ENCODE measurements at places on chromosomes 7 and 10. TPM values are rescaled to one million over a fixed set of nuclear protein-coding genes. Genes with fewer than 3 reads are reported as not detected.
A peak's percentile ranks its signal among the peaks of the same experiment; 100 is the strongest.

- no peak for DNase-seq
Observed at GRCh38 chr7:147406521-147407135, 1183.9 kb upstream of the C7orf33 start.

- DNase-seq = no peak
Observed at GRCh38 chr7:129853661-129854268, 99.0 kb downstream of the UBE2H start.

- no peak for DNase-seq
Observed at GRCh38 chr7:158416283-158416933, 171.2 kb downstream of the PTPRN2 start.

Gene CLDN15
- 11.4 TPM for total RNA-seq

Gene SLC13A4
- 2.0 TPM for total RNA-seq

DNA sequence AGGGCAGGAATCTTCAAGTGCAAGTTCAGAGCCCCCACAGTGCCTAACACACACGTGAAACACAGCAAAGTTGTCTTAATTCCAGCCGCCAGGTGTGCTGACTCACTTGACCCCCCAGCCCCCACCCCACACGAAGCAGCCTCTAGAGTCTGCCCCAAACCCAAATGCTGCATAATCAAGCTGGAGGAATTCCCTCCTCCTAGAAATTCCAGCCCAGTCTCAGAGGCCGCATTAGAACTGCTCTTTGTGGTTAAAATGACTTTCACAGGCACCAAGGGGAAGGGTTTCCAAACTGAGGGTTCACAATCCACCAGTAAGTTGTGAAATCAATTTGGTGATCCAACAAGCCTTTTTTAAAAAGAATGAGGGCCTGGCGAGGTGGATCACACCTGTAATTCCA lies 67.0 kb upstream of the PLXNA4 start:
- peak; percentile 56 for DNase-seq

- DNase-seq = no peak
Observed at GRCh38 chr10:28425422-28425821, 107.5 kb upstream of the WAC start.

DNA sequence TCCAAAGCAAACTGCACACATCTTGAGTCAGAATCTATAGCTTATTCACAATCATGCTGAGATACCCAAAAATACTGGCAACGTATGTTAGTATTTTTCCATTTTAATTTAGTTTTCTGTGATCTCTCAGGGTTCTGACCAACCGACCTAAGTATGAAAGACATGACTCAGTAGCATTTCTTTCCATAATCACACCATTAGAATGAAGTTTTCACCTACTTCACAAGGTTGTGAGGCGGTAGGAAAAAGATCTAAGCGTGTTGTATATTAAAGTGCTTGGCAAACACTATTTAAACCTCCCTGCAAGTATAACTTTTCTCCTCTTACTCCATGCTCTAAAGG lies 49.1 kb downstream of the PLCE1 start:
- no peak for DNase-seq

Gene CLCN1
- total RNA-seq = 0.13 TPM

GRCh38 chr10:73117976-73118743 lies 7.9 kb downstream of the NUDT13 start:
- DNase-seq = no peak

Gene CALML3
- not detected for total RNA-seq

- no peak for DNase-seq
Observed at GRCh38 chr10:2858452-2858851, 208.9 kb upstream of the PFKP start.

GRCh38 chr10:11773761-11774441 lies 31.7 kb downstream of the ECHDC3 start:
- DNase-seq = no peak

Gene FFAR4
- not detected for total RNA-seq

- DNase-seq = no peak
Observed at GRCh38 chr7:158816995-158817394, 12.3 kb downstream of the ESYT2 start.

DNA sequence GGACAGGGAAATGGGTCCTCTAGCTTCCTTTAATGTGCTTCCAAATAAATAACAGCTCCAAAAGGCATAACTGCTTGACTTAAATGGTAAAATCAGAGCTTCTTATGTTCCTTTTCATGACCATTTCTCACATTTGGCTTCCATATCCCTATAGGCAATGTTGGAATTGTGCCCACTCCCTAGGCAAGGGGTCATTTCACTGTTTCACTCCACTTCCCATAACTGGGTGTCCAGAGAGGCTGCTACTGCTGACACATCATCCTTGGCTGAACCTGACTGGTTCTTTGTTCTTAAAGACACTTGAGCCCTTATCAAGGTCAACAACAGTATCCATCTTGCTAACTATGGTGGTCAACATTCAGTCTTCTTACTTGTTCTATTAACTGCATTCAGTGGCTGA lies 37.1 kb downstream of the PRTFDC1 start:
- no peak for DNase-seq

Gene INSYN2A
- total RNA-seq = 0.20 TPM

Gene CHST15
- 8.7 TPM for total RNA-seq

- DNase-seq = no peak
Observed at GRCh38 chr10:62820586-62820985, 4.4 kb upstream of the EGR2 start.

Data from H9 (cell line).